ENCODE measurements at places on chromosomes 12 and 14.
A peak's percentile ranks its signal among the peaks of the same experiment; 100 is the strongest.

GRCh38 chr14:66643344-66643743 is 135.4 kb downstream of the GPHN start:
- no peak for DNase-seq

- DNase-seq = no peak
These were observed 93.5 kb downstream of the LRRC74A start for GRCh38 chr14:76919431-76920330.

- peak; percentile 70 for DNase-seq
These were observed 4.7 kb upstream of the CCER1 start for GRCh38 chr12:90959538-90960139.

DNA sequence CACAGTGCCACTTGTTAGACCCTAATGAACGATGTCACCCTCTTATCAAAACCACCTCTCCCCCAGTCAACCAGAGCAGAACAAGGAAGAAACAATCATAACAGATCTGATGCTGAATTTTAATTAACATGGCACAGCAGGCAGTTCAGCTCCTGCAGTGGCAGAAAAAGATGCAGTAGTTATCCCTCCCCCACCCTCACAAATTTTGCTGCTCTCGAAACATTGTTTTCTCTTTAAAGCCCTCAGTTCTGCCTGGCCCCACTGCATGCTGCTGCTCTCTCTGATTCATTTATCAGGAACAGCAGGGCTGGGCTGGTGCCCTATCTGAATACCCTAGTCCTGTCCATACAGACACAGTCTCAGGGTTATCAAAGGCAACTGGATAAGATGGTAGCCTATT is 12.2 kb downstream of the CCDC175 start:
- DNase-seq = no peak

GRCh38 chr14:52006361-52006760 is 17.0 kb downstream of the RTRAF start:
- DNase-seq = no peak

Measured in pons (tissue), 1 donor.